Chondrocyte (in vitro differentiated cells): ENCODE measurements at places on chromosomes 11 and 22. TPM values are rescaled to one million over a fixed set of nuclear protein-coding genes. Genes with fewer than 3 reads are reported as not detected.
A peak's percentile ranks its signal among the peaks of the same experiment; 100 is the strongest.

DNA sequence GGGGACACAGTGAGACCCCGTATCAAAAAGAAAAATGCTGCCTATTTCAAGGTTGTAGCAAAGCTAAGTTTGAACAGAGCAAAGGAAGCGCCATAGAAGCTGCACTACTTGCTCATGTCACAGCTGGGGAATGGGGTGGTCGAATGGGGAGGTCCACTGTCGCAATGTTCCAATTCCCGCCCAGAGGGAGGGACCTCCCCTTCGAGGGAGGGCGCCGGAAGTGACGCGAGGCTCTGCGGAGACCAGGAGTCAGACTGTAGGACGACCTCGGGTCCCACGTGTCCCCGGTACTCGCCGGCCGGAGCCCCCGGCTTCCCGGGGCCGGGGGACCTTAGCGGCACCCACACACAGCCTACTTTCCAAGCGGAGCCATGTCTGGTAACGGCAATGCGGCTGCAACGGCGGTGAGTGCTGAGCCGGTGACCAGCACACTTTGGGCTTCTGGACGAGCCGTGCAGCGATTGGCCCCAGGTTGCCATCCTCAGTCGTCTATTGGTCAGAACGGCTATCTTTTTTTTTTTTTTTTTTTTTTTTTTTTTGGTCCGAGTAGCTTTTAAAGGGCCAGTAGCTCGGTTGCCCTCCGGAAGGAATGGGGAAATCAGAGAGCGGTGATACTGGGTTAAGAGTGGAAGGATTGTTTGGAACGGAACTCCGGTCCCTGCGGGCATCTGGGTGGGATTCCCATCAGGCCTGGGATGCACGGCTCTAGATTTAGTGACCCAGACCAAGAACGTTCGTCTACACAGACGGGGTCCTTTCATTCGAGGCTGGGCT lies at the start of gene HMBS:
Gene HMBS, plus strand, starts transcription at position 219 of the 774 bp plus-strand sequence. Its CDS starts 153 bp downstream, at position 372.
- H3K27me3 ChIP-seq: no peaks in the 10 kb centered on the region
- DNase-seq: peak; percentile 95
- peak within 1 kb of the TSS; percentile 91 for H3K4me3 ChIP-seq
- H3K36me3 ChIP-seq: peaks cover 14% of the 10 kb centered on the region
- peak within 1 kb of the TSS; percentile 92 for H3K27ac ChIP-seq
- H3K4me1 ChIP-seq: peaks cover 18% of the 10 kb centered on the region

DNA sequence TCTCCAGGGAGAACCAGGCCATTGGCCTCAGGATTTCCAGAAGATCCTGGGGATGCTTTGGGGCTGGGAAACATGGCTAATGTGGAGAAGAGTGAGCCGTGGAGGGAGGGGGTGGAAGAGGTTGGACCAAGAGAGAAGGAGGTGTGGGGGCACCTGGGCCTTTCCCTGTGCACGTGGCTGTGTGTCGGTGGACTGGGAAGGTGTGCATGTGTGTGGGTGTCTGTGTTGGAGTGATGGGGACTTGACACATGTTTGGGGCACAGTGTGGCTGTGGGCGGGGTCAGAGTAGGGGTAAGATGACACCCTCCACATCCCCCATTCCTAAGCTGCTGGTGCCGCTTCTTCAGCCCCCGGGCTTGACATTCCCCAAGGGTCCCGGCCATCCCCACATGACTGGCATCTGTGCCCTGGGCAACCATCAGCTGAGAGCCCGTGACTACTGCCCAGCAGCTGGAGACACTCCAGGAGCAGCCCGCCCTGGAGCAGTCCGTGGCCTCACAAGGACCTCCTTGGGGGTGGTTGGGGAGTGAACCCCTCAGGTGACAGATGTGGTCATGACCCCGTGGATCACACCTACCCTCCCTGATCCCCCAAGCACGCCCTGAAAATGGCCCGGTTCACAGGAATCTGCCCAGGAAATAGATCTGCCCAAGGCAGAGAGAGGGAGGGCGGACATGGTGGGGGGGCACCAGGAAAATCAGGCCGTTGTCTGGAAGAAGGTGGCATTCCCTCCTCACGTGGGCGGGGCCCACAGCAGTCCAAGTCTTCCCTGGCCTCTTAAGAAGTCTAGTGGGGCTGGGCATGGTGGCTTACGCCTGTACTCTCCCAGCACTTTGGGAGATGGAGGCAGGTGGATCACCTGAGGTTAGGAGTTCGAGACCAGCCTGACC lies 34.8 kb upstream of the SOX10 start:
- no peak overlapping the region for H3K27ac ChIP-seq
- no peaks in the 10 kb centered on the region for H3K27me3 ChIP-seq
- DNase-seq: no peak
- no peak overlapping the region for H3K4me3 ChIP-seq
- H3K36me3 ChIP-seq: no peaks in the 10 kb centered on the region
- H3K4me1 ChIP-seq: peaks cover 11% of the 10 kb centered on the region

- H3K27ac ChIP-seq: no peak overlapping the region
- no peak for DNase-seq
- no peak overlapping the region for H3K4me3 ChIP-seq
Observed at GRCh38 chr11:64400667-64401066, 41.7 kb downstream of the RPS6KA4 start.

DNA sequence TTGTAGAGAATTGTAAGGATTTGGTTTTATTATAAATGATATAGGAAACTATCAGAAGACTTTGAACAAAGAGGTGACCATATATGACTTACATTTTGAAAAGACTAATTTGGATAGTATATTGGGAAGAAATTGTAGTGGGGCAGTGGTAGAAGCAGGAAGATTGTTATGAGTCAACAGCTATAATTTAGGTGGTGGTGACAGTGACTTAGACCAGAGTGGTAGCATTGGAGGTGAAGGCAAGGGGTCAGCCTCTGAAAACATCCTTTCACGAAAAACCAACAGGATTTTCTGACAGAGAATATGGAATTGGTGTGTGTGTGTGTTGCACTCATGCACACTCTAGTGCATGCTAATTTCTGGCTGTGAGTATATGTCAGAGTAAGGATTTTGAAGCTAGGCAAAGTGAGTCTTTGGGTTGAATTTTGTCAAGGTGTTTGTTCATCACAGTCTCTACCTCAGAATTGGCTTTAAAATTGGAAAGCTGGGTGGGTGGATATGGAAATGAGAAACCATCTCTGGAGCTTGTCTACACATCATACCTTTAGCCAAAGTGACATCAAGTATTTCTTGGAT lies 8.2 kb upstream of the HBE1 start:
- no peaks in the 10 kb centered on the region for H3K27me3 ChIP-seq
- H3K36me3 ChIP-seq: no peaks in the 10 kb centered on the region
- no peak for DNase-seq
- peaks cover 8% of the 10 kb centered on the region for H3K4me1 ChIP-seq

TFIP11 gene
- 30.6 to 34.7 TPM (median 33.3 TPM) in 3 replicates for total RNA-seq

DNA sequence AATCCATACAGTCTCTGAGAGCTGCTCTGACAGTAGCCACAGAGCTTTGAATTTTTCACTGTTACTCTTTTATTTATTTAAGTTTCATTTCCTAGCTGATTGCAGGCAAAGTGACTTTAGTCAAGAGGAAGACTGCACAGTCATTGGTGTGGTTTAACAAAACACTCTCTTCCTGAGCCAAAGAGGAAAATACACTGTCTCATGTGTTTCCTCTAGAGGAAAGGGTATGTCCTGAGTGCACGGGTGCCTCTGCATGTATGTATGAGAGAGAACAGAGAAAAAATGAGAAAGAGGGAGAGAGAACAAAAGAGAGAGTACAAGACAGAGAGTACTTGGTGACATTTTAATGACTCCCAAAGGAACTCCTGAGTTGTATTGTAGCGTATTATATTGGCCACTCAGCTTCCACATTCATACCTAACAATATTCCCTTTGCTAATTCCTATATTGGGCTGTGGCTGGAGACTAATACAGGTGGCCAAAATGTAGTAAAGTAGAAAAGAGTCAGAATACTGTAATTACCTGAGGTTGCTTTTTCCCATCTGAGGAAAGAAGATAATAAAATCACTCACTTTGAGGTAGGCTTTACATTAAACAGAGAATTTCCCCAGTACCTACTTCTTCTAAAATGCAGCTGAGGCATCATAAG lies at the start of gene OR4D9:
Gene OR4D9, plus strand, starts transcription at position 599 of the 649 bp plus-strand sequence. CDS start 3,374 bp downstream, outside the sequence.
- H3K27ac ChIP-seq: no peak within 1 kb of the TSS
- peaks cover 10% of the 10 kb centered on the region for H3K27me3 ChIP-seq
- H3K4me1 ChIP-seq: no peaks in the 10 kb centered on the region
- DNase-seq: no peak
- H3K36me3 ChIP-seq: no peaks in the 10 kb centered on the region

DNA sequence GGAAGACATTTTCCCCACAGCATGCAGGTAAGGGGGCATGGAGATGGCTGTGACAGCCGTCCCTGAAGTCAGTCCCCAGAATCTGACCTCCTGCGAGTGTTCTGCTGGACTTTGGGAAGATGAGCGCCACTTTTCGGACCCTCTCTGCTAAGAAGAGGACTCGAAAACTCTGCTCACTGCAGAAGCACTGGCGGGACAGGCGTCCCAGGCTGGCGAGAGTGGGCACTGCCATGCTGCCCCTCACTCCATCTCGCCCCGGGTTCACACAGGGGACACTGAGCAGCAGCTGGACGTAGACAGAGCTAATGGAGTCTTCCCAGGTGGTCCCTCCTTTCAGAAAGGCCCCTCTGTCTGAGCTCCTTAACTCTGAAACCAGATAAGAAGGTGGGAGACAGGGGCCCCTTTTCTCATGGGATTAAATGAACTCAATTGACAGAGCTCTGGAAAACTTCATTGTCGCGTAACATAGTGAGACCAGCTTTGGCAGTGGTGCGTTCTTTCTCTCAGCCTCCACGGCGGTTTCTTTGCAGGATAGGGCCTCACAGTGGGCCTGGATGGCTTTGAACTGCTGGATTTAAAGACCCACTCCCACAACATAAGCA lies 4.8 kb downstream of the ADAMTS8 start:
- H3K27me3 ChIP-seq: peaks cover 53% of the 10 kb centered on the region
- no peak for DNase-seq
- H3K4me1 ChIP-seq: peaks cover 18% of the 10 kb centered on the region
- H3K4me3 ChIP-seq: no peak overlapping the region
- no peak overlapping the region for H3K27ac ChIP-seq

- H3K4me1 ChIP-seq: peaks cover 3% of the 10 kb centered on the region
- peak overlapping the region; percentile 75 for H3K27ac ChIP-seq
- H3K27me3 ChIP-seq: no peaks in the 10 kb centered on the region
- H3K36me3 ChIP-seq: peaks cover 62% of the 10 kb centered on the region
- no peak overlapping the region for H3K4me3 ChIP-seq
- DNase-seq: peak; percentile 89
Observed at GRCh38 chr22:36292823-36293530, 40.0 kb downstream of the APOL1 start.

DNA sequence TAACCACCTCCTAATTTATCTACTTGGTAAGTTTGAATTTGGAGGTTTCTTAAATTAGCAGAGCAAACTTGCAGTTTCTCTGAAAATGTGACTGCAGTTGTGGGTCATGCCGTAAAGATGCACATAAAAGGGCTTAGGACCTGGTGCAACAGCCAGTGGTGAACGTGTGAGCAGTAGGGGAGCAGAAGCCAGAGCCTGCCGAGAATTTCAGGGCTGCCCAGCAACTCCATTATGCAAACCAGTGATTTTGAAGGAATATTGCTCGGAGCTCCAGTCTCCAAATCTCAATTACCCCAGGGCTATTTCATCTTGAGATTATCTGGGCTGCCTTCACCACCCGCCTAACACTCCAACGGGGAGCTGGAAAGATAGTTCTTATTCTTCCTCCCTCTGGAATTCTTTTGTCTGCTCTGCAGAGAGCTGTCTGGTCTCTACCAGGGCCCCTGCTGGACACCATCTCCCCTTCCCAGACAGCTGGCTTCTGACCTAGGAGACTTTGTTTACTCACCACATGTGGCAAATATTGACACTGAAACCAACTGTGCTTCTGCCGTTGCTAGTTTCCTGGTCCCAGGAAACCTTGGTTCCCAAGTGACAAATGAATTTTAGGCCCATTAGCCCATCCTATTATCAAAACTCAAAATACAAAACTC lies 93.9 kb downstream of the DSCAML1 start:
- H3K36me3 ChIP-seq: peaks cover 3% of the 10 kb centered on the region
- H3K4me3 ChIP-seq: no peak overlapping the region
- no peak for DNase-seq
- no peak overlapping the region for H3K27ac ChIP-seq

DNA sequence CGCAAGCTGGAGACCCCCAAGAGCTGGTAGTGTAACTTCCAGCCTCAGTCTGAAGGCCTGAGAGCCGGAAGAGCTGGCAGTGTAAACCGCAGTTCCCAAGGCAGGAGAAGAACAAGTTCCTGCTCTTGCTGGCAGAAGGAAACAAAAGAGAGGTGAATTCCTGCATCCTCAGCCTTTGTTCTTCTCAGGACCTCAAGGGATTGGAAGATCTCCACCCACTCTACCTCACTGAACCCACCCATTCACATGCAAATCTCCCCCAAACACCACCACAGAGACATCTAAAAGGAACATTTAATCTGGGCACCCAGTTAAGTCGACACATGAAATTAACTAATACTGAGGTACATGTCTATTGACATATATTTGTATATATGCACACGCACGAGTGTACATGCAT lies 1310.3 kb downstream of the TBC1D22A start:
- H3K27ac ChIP-seq: no peak overlapping the region
- no peaks in the 10 kb centered on the region for H3K4me1 ChIP-seq
- peaks cover 18% of the 10 kb centered on the region for H3K27me3 ChIP-seq
- no peak for DNase-seq

OLFML1 gene
- 11.1 to 69.3 TPM (median 12.3 TPM) in 3 replicates for total RNA-seq

DNA sequence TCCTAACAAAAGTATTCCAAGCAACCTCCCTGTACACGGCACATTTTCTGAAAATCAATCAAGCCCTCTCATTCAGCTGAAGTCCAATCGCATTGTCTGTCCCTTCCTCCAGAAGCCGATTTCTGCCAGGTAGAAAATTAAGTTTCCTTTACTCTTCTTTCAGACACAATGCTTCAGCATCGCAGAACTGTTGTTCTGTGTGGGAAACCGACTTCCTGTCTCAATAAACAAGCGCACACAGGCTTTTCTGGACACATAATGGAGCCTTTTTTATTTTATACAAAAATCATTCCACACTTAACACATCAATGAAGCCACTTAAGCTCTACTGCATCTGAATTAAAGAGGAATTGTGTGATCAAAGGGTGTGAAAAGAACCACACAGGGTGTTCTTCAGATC lies 75.6 kb downstream of the BLID start:
- peak overlapping the region; percentile 45 for H3K27ac ChIP-seq
- no peaks in the 10 kb centered on the region for H3K27me3 ChIP-seq
- H3K36me3 ChIP-seq: no peaks in the 10 kb centered on the region
- DNase-seq: no peak

- H3K36me3 ChIP-seq: peaks cover 7% of the 10 kb centered on the region
- DNase-seq: no peak
- H3K27ac ChIP-seq: no peak overlapping the region
- H3K4me3 ChIP-seq: no peak overlapping the region
Observed at GRCh38 chr22:46365166-46365624, 29.7 kb downstream of the TRMU start.
